ENCODE measurements at places on chromosomes 12 and 14. TPM values are rescaled to one million over a fixed set of nuclear protein-coding genes. Genes with fewer than 3 reads are reported as not detected.

DNA sequence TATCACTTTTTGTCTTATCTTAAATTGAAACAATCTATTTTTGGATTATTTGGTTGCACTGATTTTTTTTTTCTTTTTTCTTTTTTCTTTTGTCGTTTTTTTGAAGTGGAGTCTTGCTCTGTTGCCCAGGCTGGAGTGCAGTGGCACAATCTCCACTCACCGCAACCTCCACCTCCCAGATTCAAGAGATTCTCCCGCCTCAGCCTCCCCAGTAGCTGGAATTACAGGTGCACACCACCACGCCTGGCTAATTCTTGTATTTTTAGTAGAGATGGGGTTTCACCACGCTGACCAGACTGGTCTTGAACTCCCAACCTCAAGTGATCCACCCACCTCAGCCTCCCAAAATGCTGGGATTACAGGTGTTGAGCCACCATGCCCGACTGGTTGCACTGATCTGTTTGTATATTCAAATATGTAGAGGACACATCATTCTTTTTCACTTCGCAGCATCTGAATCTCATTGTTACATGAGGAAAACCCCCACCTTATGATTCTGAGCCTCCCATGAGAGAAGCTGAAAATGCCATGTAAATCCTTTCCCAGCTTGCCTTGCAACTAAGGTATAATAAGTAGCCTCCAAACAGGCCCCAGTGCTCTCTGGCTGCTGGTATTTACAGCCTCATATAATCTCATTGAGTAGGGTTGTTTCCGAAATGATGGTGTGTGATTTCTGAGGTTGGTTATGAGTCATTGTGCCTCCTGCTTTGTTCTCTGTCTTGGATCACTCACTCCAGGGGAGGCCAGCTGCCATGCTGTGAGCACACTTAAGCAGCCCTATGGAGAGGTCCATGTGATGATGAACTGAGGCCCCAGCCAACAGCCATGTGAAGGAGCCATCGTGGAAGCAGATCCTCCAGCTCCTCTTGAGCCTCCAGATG is 5.2 kb upstream of the HSP90B1 start:
- no peak for DNase-seq

GRCh38 chr12:52033446-52034140 is 17.6 kb upstream of the NR4A1 start:
- DNase-seq, result no peak

GRCh38 chr12:116336542-116337065 is 59.1 kb upstream of the MED13L start:
- peak; percentile 36 for DNase-seq

DNA sequence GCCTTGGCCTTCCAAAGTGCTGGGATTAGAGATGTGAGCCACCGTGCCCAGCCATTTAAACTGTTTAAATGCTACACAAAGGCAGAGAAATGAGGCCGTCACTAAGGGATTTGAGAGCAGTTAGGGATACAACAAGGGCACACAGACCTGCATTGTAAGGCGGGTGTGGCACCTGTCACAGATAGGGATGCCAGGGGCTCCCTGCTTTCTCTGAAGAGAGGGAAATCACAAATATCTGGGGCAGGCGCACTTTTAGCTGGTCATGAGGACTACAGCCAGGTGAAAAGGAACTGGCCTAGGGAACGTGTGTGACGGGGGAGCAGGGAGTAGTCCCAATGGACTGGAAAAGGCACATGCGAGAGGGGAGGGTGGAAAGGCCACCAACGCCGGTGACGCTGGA is 9.7 kb downstream of the SSH1 start:
- DNase-seq, result no peak

DNA sequence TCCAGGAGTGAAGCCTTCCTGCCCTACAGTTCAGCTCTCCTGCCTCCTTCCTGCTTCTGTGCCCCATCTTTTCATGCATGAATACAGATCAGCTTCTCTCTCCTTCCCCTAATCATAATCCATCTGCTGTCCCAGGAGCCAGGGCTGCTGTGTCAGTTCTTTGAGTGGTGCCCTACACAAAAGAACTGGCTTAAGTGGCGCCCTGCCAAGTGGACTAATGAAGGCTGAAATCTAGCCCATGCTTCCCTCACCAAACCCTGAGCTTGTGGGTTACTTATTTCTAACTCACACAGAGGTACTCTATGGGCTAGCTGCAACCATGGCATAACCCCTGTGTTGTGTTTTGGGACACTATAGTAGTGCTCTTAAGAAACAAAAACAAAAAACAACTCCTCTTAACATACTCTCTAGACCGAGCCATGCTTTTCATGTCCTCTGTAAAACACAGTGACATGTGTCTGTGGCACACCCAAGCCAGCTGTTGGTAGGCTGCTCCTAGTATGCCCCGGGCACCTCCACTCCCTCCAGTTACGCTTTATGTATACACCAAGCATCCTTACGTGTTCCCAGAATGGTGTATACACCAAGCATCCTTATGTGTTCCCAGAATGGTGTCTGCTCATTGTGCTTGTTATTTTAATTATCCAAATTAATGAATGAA is 19.3 kb upstream of the ETV6 start:
- no peak for DNase-seq

The CHGA gene
- total RNA-seq, result not detected

The TAS2R8 gene
- total RNA-seq, result not detected
